ENCODE measurements at places on chromosomes 16 and 17.

DNA sequence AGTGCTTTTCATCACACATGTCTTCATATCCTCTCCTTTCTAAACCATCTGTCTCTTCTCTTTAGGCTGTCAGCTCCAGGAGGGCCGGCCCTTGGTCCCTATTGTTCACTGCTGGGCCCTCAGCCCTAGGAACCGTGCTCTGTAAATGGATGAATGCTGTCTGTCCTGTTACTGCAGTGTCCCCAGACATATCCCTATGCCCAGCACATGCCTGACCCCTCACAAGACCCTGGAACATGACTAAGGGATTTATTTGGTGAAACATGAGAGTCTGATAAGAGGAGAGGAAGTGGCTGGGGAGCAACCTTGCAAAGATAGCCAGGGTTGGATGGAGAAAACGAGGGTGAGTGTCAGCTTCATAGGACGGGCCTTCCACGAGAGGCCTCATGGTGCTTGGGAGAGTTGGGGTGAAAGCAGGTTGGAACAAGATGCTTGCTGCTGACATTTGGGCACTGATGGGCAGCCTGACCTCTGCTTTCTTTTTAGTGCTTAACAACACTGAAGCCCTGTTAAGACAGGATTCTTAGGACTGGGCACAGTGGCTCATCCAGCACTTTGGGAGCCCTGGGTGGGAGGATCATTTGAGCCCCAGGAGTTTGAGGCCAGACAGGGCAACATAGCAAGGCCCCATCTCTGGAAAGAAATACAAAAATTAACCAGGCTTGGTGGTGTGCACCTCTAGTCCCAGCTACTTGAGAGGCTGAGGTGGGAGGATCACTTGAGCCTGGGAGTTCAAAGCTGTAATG lies 39.0 kb downstream of the ABCC1 start:
- DNase-seq: no peak

- no peak for DNase-seq
Measured at GRCh38 chr17:17935321-17936271, 36.6 kb downstream of the TOM1L2 start.

DNA sequence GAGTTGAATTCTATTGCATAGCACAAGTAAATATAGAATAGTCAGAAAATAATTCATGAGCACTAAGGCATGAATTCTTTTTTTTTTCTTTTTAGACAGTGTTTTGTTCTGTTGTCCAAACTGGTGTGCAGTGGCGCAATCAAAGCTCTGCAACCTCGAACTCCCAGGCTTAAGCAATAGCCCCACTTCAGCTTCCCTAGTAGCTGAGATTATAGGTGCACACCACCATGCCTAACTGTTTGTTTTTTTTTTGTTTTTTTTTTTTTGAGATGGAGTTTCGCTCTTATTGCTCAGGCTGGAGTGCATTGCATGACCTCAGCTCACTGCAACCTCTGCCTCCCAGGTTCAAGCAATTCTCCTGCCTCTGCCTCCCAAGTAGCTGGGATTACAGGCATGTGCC lies 16.6 kb downstream of the TUBD1 start:
- no peak for DNase-seq

- no peak for DNase-seq
Measured at GRCh38 chr17:64544742-64545141, 38.0 kb downstream of the CEP95 start.

- DNase-seq: no peak
Measured at GRCh38 chr16:2954656-2955381, 9.3 kb upstream of the KREMEN2 start.

DNA sequence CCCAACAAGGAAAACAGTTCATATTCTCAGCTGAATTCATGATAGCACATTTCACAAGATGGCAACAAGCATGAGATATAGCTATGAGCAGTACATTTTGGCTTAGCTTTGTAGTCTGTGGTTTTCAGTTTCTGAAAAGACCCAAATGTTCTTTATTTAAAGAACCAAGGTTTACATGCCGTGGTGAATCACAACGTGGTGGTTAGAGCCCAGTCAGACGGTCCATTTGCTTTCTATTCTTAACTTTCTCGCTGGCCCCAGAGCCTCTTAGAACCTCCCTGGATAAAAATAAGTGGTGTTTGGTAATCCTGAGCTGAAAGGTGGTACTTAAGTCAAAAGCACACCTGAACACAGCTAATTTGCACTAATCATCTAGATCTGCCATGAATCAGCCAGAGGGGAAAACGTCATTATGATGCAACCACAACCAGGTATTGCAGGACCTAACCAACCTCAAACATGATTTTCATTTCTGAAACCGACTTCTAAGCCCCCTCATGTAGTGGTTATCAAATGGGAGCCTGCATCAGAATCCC lies 18.6 kb upstream of the HAPSTR1 start:
- no peak for DNase-seq

GRCh38 chr16:10045947-10046346 lies 136.3 kb downstream of the GRIN2A start:
- DNase-seq: no peak

DNA sequence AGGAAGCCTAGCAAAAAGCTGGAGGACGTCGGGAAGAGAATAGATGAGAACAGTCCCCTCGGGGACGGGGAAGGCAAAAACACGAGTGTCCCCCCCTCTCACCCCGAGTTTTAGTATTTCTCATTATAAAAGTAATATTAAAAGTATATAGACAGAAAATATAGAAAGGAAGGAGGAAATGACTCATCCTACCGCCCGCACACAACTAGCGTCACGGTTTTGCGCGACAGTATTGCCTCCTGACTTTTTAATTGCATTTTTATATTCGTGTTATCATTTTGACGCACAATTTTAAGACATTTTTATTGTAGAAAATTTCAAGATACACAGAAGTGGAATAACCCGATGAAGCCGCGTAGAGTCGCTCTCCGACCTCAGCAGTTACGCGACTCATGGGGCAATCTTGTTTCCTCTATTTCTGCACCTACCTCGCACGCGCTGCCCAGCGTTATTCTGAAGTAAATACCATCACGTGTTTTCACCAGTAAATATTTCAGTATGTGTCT lies 652 bp upstream of the SLC25A19 start:
- DNase-seq: peak; percentile 70

DNA sequence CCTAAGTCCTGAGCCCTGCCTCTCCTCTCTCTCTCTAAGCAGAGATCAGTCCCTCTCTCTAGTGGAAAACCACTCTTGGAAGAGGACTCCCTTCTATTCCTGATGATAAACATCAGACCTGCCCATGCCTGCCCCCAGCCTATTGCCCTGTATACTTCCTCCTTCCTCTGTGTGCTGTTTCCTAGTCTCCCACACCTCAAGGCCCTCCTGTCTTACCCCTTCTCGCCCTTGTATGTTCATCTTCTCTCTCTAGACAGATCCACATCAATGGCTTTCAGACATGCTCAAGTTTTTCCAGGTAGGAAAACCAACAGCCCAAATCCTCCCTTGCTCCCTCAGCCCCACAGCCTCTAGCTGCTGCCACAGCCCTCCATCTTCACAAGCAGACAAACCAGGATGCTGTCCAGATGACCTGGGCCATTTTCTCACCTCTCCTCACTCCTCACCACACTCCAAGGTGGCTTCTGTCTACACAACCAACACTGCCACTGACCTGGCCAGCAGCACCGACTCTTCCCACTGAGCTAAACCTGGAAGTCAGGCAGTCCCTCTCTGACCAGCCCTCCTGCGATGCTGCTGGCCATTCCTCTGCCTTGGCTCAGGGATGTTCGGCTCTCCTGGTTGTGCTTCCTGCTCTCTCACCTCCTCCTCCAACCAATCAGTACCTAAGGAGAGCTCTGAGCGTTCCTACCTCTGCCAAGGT lies 36.3 kb downstream of the MARF1 start:
- no peak for DNase-seq

- DNase-seq: no peak
Measured at GRCh38 chr17:79176792-79177601, 102.4 kb downstream of the ENGASE start.

- peak; percentile 19 for DNase-seq
Measured at GRCh38 chr16:4313563-4314531, 2.0 kb upstream of the GLIS2 start.

GRCh38 chr16:52498328-52499059 lies 48.4 kb downstream of the TOX3 start:
- DNase-seq: no peak

DNA sequence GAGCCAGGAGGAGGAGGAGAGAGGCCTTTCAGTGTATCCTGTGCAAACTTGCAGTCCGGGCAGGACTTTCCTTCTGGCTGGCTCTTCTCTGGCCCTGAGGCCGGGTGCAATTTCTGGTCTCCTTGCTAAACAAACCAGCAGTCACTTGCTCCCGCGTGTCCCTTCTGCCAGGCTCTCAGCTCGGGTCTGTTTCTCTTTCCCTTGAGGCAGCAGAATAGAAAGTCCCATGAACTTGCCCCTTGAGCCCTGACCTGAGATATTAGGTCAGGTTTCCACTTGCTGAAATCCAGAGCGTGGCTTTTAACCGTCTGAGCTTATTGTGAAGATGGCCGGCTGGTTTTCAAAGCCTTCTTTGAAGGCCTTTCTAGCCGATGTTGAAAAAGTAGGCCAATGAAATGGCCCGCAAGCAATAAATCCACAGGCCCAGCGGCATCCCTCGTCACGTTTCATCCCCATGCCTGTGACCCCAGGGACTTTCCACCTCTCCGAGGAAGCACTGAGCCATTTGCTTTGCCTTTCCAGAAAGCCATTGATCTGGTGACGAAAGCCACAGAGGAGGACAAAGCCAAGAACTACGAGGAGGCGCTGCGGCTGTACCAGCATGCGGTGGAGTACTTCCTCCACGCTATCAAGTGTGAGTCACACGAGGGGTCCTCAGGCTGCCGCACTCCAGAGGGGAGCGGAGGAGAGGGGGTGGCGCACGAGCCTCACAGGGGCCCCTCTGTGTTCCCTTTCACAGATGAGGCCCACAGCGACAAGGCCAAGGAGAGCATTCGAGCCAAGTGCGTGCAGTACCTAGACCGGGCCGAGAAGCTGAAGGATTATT lies 4.5 kb downstream of the VPS4A start:
- no peak for DNase-seq

DNA sequence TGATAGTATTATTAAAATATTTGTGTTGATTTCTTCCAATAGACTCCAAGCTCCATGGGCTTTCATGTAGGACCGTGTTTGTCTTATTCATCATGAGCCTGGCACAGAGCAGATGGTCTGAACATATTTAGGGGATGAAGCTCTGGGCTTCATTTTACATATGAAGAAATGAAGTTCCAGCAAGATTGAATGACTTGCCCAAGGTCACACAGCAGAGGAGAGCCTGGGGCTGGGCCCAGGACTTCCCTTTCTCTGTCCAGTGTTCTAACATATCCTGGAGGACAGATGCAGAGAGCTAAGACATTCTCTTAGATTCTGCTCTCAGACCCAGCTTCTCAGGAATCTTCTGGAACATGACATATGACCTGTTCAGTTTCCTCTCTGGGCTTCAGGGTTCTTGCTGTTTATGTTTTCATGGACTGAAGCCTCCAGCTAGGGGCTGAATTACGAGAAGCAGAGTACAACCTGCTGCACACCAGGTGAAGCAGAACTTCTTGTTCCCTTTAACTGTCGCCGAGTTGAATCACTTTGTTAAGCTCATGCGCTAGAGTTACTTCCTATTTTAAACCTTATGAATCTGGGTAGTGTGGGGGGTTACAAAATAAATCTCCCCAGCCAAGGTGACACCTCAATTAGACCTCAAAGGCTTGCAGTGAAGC lies 53.6 kb downstream of the GPRC5B start:
- DNase-seq: no peak

DNA sequence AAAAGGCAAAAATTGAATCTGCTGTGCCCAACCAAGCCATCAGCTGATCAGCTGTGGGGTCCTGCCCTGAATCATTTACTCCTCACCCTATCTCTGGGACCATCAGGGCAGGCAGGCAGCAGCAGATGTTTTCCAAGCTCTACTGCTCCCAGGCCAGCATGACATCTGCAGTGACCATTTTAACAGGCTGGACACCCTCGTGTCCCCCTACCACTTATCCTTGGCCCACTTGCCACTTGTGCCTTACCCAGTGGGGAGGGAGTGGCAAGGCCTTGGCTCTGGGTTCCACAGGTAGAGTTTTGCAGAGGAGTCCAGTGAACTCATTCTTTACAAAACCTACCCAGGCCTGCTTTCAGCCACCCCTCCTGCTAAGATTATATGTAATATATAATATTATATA lies 12.0 kb upstream of the CA4 start:
- no peak for DNase-seq

GRCh38 chr17:32259586-32259985 lies 6.0 kb upstream of the RHBDL3 start:
- no peak for DNase-seq

DNA sequence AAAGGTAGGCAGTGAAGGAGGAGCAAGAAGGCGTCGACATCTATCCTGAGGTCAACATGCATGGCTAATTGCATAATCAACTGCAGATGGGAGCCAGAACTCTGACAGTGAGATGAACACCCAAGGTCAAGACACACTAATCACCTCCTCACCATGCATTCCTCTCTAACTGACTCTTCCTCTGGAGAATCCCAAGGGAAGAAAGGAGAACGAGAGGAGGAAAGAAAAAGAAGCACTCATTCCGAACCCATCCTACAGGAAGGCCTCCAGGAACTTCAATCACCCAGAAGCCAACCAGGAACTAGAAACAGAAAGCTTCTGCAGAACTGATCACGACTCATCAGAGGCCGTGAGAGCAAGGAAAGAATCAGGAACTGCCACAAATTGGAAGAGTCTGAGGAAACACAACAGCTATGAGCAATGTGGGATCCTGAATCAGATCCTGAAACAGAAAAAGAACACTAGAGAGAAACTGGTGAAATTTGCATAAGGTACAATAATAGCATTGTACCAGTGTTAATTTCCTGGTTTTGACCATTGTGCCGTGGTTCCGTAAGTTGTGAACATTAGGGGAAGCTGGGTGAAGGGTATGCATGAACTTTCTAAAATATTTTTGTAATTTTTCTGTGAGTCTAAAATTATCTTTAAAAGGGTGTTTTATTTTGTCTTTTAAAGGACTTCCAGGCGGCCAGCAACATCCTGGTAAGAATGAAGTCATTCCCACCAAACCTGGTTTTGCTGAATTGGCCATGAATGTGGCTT lies 10.0 kb upstream of the BEAN1 start:
- DNase-seq: no peak

DNA sequence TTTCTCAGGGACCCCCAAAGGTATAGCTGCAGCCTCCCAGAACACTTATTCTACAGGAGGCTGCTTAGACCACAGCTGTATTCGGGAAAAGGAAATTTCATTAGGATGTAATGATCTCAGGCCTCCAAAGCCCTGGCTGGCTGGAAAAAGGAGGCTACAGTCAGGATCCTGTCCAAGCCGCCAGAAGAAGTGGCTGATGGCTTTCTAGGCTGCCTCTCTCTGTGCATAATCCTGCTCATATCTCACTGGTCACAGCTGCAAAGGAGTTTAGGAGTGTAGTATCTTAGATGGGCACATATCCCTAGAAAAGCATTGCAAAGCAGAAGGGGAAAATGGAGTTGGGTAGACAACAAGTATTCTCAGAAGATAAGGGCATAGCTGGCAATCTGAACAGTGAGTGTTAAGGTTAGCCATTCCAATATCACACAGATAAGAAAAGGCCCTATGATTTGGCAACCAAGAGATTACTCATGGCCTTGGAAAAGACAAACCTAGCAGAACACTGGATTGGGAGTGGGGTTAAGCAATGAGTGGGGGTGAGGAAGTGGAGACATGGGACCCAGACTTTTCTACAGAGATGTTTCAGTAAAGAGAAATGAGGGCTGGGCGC lies 26.0 kb upstream of the PRKCA start:
- no peak for DNase-seq

- DNase-seq: peak; percentile 30
Measured at GRCh38 chr16:30786936-30787612, at the start of gene ZNF629. ZNF629 (minus strand) TSS chr16:30787205; CDS start chr16:30784482, 2,723 bp downstream.

GRCh38 chr17:38448208-38448771 lies 20.0 kb downstream of the ARHGAP23 start:
- DNase-seq: no peak

Measured in CD4-positive, alpha-beta T cell treated with Interleukin-17A for 1 hour (primary cell).